Activated CD8-positive, alpha-beta memory T cell treated with anti-CD3 and anti-CD28 coated beads for 24 hours (primary cell): ENCODE measurements at places on chromosomes 13 and 19.
A peak's percentile ranks its signal among the peaks of the same experiment; 100 is the strongest.

DNA sequence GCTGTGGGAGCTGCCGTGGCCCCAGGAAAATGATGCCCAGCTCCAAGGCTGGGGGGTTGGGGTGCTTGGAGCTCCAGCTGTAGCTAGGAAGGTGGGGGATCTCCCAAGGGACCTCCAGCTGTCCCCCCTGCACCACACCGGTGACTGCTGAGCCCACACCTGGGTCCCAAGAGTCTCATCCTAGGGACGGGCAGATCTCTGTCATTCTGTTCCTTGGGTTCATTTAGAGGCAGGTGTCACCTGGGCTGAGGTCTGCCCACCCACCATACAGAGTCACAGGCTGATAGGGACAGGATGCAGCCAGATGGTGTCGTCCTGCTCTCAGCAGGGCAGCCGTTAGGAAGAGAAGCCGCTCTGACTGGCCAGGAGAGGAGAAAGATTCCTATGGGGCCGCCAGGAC lies 5.3 kb downstream of the F2RL3 start:
- DNase-seq, result no peak

DNA sequence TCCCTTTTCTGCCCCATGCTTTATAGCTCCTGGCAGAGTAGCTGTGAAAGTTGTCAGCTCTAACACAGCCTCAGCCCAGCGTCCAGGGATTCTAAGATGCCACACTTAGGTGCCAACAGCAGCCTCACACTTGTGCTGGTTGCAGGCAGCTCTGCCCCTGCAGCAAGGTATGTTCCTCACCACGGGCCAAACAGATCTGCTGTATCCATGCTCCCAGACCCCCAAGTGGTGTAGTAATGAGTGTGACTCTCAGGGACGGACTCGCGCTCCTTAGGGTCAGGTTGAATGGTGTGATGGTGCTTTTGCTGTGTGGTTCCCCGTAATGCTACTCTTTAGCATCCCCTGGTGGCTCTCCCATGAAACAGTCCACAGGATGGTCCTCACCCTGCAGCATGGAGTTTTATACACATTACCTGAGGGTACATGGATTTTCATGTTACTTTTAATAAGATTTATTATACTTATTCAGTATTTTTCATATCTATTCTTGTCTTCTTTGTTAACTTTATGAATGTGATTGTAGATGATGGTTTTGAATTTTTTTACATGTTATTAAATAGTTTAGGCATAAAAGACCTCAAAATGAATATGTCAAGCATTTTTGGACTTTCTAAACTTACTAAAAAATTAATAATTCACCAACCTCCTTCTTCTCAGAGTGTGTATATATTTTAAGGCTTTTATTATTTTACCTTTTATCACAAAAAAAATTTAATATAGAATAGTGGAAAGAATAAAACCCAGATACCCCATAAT lies 232.5 kb downstream of the SLC7A1 start:
- DNase-seq, result peak; percentile 58

GRCh38 chr13:46149272-46150133 lies 32.5 kb downstream of the LCP1 start:
- DNase-seq, result no peak

- DNase-seq, result peak; percentile 79
These were observed 9.3 kb downstream of the MPND start for GRCh38 chr19:4352701-4353121.

- no peak for DNase-seq
These were observed 13.6 kb upstream of the ACOD1 start for GRCh38 chr13:76934671-76935070.

GRCh38 chr13:29111446-29111845 lies 291.3 kb downstream of the MTUS2 start:
- DNase-seq, result no peak

GRCh38 chr13:70310396-70311119 lies 202.3 kb upstream of the KLHL1 start:
- DNase-seq, result no peak

DNA sequence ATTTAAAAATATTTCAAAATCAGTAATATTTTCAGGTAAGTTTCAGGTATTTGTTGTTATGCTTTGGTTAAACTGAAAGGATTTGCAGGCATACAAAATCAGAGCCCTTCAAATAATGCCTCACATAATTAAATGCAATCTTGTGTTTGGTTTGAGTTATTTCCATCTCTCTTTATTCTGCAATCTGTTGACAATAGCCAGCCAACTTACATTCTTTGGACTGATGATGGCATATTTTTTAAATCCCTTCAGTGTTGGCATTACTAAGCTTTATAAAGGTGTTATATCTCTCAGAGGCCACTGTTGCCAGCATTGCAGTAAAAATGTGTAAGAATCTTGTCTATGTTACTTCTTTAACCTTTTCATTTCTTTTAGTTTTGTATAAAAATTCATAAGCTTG lies 257.2 kb upstream of the RFC3 start:
- DNase-seq, result no peak

GRCh38 chr19:33268162-33268991 lies 34.0 kb downstream of the CEBPA start:
- DNase-seq, result no peak

DNA sequence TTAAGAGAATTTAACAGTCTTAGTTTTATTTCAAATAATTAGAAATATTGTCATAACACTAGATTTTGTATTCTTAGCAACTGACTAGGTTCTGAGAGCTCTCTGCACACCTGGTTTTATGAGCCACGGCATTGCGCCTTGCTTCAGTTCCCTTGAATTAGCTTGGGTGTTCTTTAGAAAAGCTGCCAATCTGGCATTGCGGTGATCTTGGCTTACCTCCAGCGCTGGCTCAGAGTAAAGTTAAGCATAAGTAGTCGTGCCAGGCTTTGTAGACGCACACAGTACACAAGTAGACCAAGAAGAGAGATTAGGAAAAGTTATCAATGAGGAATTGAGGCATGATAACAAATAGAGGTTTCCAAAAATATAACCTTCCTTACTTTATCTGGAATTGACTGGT lies 45.7 kb downstream of the TPP2 start:
- no peak for DNase-seq

DNA sequence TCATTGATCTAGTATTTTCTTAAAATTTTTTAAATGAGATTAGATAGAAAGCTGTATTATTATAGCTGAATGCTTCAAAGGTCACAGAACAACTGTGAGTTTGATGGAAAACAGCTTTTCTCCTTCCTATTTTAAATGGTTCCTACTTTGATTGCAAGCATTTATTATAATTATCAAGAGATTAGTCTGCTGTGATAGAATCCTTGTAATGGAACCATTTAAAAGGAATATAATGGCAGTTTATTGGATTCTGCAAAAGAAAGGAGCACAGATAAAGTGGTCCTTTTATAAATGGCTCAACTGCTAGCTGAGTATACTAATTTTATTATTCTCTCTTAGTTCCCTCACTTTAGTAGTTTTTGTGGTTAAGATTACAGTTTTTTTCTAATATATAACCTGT lies 87.0 kb downstream of the MAB21L1 start:
- no peak for DNase-seq

DNA sequence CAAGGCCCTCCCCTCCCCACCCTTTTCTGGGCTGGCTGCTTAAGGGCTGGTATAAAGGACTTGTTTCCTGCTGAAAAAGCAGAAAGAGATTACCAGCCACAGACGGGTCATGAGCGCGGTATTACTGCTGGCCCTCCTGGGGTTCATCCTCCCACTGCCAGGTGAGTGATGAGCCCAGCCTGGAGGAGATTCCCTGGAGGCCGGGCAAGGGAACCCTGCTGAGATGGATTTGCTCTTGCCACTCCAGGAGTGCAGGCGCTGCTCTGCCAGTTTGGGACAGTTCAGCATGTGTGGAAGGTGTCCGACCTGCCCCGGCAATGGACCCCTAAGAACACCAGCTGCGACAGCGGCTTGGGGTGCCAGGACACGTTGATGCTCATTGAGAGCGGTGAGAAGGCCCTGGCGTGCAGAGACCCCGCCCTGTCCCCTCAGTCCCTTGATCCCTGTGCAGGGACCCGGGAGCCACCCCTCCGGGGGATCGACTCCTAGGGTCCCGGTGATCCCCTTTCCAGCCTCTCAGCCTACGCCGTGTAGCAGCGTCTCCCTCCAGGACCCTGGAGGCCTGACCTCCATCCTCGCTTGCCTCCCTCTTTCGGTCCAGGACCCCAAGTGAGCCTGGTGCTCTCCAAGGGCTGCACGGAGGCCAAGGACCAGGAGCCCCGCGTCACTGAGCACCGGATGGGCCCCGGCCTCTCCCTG lies at the start of gene CD177:
Gene CD177 (plus strand): TSS at position 81 of the 699 bp plus-strand sequence. CDS start 29 bp downstream, at position 110.
- no peak for DNase-seq

GRCh38 chr13:97454699-97455098 lies 20.7 kb downstream of the RAP2A start:
- DNase-seq, result no peak

- DNase-seq, result no peak
These were observed 14.6 kb downstream of the MPND start for GRCh38 chr19:4357921-4358326.

DNA sequence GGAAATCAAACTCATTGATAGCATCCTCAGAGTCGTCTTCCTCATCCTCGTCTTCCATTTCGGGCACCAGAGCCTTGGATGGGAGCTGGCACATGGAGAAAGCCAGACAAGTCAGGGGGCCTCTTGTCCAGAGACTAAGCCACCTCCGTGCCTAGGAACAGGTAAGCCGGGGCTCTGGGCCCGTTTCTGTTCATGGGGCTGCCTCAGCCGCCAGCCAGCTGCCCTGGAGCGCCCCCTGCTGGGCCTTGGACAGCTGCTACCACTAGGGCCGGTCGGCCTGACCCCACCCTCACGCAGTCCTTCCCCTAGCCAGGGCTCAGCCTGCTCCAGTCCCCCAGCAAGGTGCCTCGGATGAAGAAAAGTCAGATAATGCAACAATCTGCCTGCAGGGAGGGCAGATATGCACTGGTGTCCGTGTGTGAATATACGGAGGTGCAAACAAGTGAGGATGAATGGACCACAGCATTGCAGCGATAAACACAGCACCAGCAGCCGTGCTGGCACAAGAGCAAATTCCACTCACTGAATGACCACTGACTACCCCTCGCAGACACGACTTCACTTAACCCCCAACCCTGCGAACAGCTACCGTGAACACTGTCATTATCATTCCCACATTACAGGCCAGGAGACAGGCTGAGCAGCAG lies 11.9 kb upstream of the PRKD2 start:
- DNase-seq, result peak; percentile 93

- DNase-seq, result no peak
These were observed 20.4 kb downstream of the MBD3L2B start for GRCh38 chr19:7000816-7001215.

- DNase-seq, result no peak
These were observed 14.4 kb upstream of the ANKRD10 start for GRCh38 chr13:110929104-110929777.

GRCh38 chr13:21657538-21657937 lies 13.3 kb upstream of the FGF9 start:
- no peak for DNase-seq

GRCh38 chr13:35472323-35472881 lies 4.1 kb downstream of the MAB21L1 start:
- DNase-seq, result no peak

DNA sequence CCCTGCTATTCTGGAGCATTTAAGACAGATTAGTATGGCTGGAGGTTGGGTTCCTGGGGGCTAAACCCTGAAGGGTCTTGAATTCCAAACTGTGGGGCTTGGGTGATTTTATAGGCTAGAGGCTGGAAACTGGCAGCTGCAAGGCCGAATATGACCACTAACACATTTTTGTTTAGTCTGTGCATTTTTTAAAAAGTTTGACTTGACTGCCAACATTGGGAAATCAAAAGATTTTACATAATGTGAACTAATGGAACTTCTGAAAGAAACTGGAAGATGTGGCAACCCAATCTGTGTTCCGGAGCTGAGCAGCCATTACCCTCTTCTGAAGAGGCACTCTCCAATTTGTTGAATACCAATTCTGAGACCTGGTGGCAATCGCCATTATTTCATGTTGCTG lies 5.1 kb downstream of the ZNF784 start:
- DNase-seq, result no peak

DNA sequence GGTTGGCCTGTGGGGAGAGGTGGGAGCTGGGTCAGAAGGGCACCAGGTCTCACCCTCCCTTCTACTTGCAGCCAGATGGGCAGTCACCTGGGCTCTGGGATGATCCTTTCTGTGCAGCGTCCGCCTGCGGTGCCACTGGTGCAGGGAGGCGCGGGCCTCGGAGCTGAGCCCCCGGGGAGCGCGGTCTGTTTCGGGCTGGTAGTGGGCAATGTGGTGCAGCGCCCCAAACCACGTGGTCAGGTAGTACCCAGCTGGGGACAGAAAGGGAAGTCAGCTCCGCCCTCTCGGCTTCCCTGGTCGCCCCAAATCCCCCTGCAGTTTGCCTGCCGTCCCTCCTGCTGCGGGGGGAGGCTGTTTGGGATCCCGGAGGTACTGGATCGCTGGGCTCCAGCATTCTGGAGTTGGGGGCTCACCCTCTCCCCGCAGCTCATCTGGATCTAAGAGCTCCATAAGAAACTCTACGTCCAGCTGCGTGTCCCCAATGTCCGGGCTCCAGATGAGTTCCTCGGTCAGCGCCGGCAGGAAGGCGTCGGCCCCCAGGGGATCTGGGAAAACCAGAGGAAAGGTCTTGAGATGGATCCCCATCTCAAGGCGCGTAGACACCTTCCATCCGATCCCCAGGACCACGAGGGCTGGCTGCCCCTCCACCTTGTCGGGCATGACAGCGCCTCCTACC lies 8.8 kb downstream of the RINL start:
- DNase-seq, result peak; percentile 82

- DNase-seq, result no peak
These were observed 19.9 kb downstream of the LMTK3 start for GRCh38 chr19:48491793-48492123.

DNA sequence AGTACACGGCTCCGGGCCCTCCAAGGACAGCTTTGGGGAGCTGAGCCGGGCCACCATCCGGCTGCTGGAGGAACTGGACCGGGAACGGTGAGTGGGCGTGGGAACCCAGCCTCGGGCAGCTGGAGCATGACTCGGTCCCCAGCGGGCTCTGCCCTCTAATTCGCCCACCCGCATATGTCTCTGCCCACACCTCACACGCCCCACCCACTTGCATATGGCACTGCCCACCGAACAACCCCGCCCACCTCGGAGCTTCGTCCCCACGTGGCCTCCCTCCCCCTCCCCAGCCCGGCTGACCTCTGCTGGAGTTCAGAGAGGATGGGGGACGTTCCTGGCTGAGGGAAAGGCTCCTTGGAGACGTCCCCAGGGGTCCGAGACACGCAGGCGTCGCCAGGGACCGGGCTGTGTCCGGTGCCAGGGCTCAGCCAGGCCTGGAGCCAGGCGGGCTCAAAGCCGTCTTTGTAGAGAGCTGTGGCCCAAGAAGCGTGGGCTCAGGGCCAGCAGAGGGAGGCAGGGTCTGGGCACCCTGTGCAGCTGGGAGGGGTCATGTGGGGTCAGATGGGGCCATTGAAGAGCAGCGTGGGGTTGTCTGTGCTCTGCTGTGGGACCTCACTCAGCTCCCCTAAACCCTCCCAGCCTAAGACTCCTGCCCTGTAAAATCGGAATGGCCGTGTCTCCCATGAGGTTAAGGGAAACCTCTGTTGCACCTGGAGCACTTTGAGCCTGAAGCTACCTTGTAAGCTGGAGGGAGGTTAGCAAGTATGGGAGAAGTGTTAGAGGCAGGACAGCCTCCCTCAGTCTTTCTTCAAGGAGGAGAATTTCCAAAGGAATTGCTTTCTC lies 3.8 kb downstream of the APC2 start:
- no peak for DNase-seq

GRCh38 chr19:41000310-41000737 lies 9.2 kb downstream of the CYP2B6 start:
- no peak for DNase-seq

- DNase-seq, result no peak
These were observed 117.1 kb downstream of the STARD13 start for GRCh38 chr13:33168321-33168960.
